ENCODE measurements at places on chromosomes 16 and 17.

- H3K4me1 ChIP-seq, result peaks cover 8% of the 10 kb centered on the region
- H3K36me3 ChIP-seq, result no peaks in the 10 kb centered on the region
- no peak overlapping the region for H3K4me3 ChIP-seq
- H3K27ac ChIP-seq, result no peak overlapping the region
Observed at GRCh38 chr17:8668176-8668740, 37.7 kb upstream of the MYH10 start.

DNA sequence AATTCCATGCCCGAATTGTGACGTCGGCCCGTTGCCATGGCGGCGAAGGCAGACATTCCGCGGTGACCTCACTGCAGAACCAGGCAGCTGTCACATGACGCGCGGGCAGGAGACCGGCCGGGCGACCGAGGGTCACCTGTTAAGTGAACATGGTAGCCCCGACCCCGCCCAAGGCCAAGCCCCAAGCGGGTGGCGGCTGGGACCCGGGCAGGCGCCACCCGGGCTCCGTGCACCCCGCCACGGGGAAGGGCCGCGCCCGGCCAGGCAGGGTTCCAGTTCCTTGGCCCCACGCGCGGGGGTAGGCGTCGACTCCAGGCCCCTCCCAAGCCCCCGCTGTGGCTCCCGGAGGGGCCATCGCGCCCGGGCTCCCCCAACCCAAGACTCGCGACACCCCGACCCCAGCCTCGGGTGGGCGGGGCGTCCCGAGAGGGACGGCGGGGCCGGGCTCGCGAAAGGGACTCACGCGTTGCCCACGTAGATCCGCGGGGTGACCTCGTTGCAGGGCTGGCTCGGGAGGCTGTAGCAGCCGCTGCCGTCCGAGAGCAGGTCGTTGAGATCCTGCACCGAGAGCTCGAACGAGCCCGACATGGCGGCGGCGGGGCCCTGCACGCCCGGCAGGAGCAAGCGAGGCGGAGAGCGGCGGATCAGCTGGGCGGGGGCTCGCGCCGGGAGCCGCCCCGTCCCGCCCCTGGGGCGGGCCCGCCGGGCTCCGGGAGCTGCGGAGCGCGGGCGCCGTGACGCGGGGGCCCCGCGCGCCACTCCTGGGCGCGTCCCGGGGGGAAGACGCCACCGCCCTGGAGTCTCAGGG is at the start of gene DUSP3:
Gene DUSP3, minus strand, starts transcription at position 641 of the 808 bp plus-strand sequence. Its CDS starts 53 bp downstream, at position 588.
- peak within 1 kb of the TSS; percentile 100 for H3K27ac ChIP-seq
- peak; percentile 95 for DNase-seq
- H3K27me3 ChIP-seq, result no peaks in the 10 kb centered on the region
- peaks cover 25% of the 10 kb centered on the region for H3K36me3 ChIP-seq

DNA sequence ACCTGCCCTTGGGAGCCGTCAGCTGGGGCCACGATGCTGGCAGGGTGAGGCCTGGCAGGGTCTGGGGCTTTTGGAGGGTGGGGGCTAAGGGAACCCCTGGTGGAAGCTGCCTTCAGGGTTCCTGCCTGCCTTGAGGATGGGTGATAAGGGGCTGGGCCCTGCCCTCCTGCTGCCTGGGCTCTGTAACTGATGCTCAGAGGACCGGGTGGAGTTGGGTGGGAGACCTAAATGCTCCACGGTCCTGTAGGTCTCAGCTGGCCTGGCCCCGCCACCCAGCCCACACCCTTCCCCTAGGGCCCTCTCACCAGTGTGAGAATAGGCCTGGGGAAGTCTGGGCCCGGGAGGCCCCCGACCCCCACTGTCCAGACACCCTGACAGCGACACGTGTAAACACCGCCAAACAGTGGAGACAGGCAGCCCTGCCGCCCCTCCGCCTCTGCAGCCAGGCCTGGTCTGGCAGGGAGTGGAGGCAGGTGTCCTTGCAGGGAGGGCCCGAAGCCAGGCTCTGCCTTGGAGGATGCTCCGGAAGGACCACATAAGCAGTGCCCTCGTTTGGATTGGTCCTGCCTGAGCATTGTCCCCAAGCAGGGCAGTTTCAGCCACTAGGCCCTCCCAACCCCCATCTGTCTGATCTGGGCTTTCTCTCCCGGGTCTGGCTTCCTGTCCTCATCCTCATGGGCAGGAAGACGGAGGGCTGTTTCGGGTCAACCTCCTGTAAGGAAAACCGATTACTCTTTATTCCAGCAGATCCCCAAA is 6.5 kb upstream of the BAHCC1 start:
- H3K4me1 ChIP-seq, result peaks cover 81% of the 10 kb centered on the region
- H3K4me3 ChIP-seq, result peak overlapping the region; percentile 79
- DNase-seq, result no peak
- no peaks in the 10 kb centered on the region for H3K36me3 ChIP-seq

DNA sequence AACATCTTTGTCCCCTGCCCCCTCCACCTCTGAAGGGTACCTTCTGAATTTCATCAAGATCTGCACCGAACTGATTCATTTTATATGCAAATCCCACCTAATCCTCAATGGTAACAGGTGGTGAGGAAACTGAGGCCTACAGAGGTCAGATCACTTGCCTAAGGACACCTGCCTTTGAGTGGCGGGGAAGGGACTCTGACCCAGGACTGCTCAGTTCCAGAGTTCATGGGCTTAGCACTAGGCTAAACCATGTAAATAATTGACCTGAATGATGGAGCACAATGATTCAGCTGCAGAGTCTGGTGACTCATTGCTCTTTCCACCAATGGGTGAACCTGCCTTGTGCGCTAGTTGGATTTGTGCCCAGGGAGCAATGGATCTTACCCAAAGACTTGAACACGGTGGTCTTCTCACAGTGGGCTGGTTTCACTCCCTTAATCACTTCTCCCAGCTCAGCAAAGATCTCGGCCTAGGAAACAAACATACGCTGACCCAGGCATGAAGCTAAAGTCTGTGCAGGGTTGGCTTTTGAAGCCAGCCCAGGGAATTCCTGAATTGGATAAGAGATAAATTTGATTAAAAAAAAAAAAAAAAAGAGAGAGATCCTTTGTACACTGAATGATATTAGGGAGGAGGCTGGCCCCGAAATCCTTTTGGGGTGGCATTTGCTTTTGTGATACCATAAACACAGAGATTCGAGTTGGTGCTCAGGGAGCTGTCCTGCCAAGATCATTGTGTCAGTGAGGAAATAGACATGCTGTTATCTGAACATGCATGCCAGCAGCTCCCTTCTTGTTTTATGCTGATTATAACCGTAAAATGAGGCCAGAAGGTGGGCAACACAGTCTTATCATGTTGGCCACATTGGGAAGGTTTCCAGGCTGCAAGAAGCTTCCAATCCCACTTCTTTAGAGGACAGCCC is 17.0 kb downstream of the CRYM start:
- peak overlapping the region; percentile 90 for H3K27ac ChIP-seq
- peaks cover 8% of the 10 kb centered on the region for H3K36me3 ChIP-seq
- no peak overlapping the region for H3K4me3 ChIP-seq
- peaks cover 53% of the 10 kb centered on the region for H3K4me1 ChIP-seq
- no peak for DNase-seq
- peaks cover 3% of the 10 kb centered on the region for H3K27me3 ChIP-seq

DNA sequence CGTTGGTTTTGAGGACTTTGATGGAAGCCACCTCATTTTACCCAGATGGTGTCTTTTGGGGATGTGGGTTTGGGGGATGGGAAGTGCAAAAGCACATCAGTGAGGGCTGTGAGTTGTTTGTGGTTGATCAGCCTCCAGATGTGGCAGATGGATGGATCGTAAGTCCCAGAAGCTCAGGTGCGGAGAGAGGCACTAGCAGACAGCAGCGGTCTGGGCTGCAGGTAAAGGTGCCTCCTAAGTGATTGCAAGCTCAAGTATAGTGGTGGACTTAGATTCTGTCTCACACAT is 18.0 kb downstream of the HS3ST3B1 start:
- H3K27me3 ChIP-seq, result peaks cover 10% of the 10 kb centered on the region
- no peaks in the 10 kb centered on the region for H3K4me1 ChIP-seq
- H3K36me3 ChIP-seq, result no peaks in the 10 kb centered on the region
- H3K4me3 ChIP-seq, result no peak overlapping the region
- H3K27ac ChIP-seq, result no peak overlapping the region

DNA sequence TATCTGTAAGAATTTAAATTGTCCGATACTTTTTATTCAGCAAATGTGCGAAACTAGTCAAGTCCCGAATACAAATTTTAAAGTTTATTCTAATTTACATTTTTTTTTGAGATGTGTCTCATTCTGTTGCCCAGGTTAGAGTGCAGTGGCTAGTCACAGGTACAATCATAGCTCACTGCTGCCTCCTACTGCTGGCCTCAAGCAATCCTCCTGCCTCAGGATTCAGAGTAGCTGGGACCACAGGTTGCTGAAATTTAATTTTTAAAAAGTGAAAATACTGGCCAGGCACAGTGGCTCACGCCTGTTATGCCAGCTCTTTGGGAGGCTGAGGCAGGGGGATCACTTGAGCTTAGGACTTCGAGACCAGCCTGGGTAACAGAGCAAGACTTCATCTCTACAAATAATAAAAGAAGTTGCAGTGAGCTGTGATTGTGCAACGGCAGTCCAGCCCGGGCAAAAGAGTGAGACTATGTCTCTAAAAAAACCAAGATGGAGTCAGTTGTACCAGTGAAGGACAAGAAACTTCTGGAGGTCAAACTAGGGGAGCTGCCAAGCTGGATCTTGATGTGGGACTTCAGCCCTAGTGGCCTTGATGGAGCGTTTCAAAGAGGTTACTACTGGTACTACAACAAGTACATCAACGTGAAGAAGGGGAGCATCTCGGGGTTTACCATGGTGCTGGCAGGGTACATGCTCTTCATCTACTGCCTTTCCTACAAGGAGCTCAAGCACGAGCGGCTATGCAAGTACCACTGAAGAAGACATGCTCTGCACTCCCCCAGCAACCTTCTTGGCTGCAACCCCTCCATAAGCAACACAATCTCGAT is 5.6 kb downstream of the POLG2 start:
- H3K27me3 ChIP-seq, result no peaks in the 10 kb centered on the region
- H3K36me3 ChIP-seq, result peaks cover 52% of the 10 kb centered on the region
- peaks cover 27% of the 10 kb centered on the region for H3K4me1 ChIP-seq
- H3K4me3 ChIP-seq, result no peak overlapping the region
- no peak for DNase-seq

DNA sequence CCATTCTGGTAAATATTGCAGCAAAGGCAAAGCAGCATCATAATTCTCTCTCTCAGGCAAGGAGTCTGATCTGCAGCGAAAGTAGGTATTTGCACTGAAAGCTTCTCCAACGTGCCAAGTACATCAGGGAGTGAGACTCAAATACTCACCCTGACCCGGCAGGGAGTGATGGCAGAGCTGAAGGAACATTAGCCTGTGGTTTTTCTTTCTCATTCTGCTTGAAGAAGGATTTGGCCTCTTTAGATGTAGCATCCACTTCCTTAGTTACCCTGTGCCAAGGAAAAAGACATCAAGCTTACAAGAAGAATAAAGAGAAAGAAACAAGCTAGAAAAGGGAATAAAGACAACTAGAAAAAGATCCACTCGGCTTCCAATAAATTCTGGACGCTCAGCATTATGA is 38.4 kb downstream of the CFDP1 start:
- DNase-seq, result no peak
- H3K36me3 ChIP-seq, result peaks cover 32% of the 10 kb centered on the region
- no peaks in the 10 kb centered on the region for H3K27me3 ChIP-seq

DNA sequence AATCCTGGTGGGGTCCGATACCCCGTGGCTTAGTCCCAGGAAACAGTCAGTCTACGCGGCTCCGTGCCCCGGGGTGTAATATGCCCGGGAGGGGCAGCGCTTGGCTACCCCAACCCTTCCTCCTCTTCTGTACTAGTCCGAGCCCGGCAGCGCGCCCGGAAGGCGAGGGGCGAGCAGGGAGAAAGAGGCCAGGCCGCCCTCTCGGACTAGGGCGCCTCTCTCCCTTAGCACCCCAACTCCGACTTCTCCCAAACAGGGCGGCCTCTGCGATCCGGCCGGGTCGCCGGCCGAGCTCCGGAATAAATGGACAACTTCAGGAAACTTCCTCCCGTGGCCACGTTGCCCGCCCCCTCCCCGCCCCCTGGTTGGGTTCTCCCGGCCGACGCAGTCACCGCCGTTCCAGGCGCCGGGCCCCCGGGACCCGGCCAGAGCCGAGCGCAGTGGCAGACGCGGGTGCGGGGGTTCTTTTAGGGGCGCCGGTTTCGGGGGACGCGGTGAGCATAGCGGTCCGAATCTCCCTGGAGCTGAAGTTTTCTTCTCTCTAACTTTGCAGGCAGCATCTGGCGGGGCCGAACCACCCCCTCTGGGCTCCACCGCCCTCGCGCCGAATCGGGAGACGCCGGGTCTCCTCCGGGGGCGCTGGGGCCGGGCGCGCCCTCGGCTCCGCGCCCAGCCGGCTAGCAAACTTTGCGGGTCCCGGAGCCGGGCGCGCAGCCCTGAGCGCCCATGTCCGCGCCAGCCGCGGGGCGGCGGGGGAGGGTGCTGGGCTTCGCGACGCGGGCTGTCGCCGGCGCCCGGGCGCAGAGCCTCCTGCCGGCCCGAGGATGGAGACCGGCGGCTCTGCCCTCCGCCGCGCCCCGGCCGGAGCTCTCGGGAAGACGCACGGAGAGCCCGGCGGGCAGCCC is at the start of gene SDK2:
Gene SDK2, minus strand, starts transcription at position 301 of the 905 bp plus-strand sequence. CDS start 357 bp downstream, outside the sequence.
- DNase-seq, result no peak
- peak within 1 kb of the TSS; percentile 71 for H3K4me3 ChIP-seq
- H3K27me3 ChIP-seq, result peaks cover 89% of the 10 kb centered on the region
- no peak within 1 kb of the TSS for H3K27ac ChIP-seq

GRCh38 chr16:84062734-84063640 is 20.4 kb upstream of the SLC38A8 start:
- H3K4me3 ChIP-seq, result no peak overlapping the region
- H3K4me1 ChIP-seq, result peaks cover 30% of the 10 kb centered on the region
- DNase-seq, result peak; percentile 81
- peak overlapping the region; percentile 43 for H3K27ac ChIP-seq
- H3K36me3 ChIP-seq, result peaks cover 82% of the 10 kb centered on the region

DNA sequence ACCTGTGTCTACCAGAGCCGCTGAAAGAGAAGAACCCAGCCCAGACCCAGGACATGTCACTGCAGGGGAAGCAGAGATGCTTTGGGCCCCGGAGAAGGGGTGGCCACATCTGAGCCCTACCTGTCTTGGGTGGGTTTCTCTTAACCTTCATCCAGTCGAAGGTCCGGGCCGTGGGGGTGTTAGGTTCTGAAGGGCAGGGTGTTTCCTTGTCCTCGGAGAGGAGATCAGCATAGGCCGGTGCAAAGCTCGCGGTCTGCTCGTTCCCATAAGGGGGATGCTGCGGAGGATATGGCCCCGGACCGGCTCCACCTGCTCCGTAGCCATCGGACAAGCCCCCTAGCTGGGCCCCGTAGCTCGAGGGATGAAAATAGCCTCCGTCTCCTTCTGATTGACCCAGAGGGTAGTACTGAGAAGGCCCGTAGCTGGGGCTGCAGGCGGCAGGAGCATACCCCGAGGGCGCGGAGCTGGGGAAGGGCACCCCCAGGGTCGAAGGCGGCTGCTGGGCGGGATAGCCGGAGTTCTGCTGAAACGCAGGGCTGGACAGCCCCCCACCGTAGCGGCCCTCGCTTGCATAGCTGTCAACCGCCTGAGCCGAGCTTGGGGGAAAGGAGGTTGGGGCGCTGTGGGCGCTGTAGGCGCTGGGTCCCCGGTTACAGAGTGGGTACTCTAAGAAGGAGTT is 464 bp downstream of the HOXB1 start:
- peaks cover 100% of the 10 kb centered on the region for H3K27me3 ChIP-seq
- no peak for DNase-seq
- peaks cover 6% of the 10 kb centered on the region for H3K4me1 ChIP-seq
- no peaks in the 10 kb centered on the region for H3K36me3 ChIP-seq
- H3K4me3 ChIP-seq, result no peak overlapping the region
- H3K27ac ChIP-seq, result no peak overlapping the region
